ENCODE measurements at places on chromosomes 3 and 15.

- DNase-seq, result no peak
These were observed 18.3 kb downstream of the UBAP1L start for GRCh38 chr15:65096481-65097385.

DNA sequence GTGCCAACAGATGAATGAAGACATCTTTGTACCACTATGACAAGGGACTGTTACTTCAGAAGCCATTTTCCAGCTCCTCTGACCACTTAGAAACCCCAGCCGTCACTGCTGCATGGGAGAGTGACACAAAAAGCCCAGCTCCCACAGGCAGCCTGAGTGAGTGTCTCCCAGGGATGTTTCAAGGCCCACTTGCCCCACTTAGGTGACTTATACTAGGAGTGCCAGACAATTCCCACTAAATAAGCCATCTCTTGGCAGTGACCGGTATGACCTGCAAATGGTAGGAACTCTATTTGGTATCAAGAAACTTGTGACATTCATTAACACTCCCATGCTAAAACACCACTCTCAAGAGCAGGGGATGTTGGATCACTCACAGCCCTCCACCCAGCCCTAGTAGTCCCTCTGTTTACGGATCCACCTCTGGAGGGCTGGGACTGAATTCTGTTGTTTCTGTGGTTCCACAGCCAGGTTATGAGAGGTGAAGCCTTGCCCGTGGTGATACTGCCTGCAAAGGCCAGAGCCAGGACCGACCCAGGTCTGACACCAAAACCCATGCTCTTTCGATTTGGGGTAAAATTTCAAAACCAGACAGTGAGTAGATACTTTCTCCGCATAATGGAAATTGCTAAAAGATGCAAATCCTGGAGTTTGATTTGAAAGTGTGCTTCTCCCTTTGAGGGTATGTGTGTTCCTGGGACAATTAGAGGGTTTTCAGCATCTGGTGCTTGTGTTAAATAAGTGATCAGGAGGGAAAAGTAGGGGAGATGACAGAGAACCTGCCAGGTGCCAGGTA lies 14.5 kb downstream of the RBP1 start:
- DNase-seq, result no peak

DNA sequence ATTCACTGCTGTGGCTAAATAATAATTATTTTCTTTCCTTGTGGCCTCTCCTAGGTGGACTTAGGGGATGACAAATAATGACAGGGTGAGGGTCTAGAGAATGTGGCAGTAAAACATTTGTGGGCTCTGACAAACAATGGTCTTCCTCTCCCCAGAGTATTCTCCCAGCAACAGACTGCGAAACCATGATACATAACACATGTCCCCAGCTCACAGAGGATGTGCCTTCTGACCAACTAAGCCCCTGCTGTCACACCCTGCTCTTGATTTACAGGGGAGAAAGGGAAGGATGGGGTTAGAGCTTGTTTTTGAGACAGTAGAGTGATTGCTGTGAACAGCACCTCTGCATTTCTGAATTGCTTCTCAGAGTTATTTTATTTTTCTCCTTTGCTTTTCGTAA lies 116.6 kb upstream of the CTDSPL start:
- DNase-seq, result no peak

DNA sequence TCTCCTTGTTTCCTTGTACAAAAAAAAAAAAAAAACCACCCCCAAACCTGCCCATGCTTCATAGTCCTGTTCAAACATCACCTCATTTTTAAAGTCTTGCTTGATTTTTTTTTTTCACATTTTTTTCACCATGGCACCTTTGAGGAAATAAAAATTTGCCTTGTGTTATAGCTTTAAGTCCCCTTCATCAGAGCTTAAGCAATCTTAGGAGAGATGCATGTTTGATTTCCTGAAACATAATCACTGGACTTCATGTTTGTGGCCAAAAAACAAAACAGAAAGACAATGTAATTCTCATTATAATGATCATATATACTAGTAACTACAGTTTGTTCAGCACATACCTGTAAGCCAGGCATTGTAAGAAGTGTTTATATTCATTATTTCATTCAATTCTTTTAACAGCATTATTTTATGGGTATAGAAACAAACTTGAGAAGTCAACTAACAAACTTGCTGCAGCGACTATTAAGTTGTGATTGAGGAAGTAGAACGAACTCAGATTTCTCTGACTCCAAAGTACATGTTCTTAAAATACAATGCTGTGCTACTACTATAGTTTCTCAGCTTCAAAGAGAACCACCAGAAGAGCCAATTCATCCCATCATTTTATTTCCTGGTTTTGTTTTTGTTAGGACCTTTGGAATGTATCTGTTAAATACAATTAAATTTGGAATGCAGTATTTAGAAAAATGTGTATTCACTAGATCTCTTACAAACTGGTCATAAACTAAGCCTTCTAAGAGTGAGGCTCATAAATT lies 203.8 kb downstream of the TCF12 start:
- no peak for DNase-seq

GRCh38 chr3:106115557-106115956 lies 246.7 kb upstream of the CBLB start:
- DNase-seq, result no peak

Data from NCI-H2107 (cell line).